ENCODE measurements at places on chromosomes 12 and 14.
A peak's percentile ranks its signal among the peaks of the same experiment; 100 is the strongest.

DNA sequence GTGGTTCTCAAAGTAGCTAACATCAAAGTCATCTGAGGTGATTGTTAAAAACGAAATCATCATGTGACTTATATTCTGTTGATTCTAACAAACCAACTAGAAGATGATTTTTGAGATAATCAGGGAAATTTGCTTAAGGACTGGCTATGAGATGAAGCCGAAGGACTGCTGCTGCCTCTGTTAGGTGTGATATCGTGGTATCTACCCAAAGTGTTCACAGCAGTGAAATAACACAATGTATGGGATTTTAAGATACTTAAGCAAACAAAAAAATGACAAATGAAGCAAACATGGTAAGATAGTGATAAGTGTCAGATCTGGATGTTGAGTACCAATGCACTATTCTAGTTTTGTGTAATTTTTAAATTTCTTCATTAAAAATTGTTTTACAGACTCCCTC, 59.1 kb downstream of the GXYLT1 start:
- DNase-seq, result no peak

GRCh38 chr14:101893759-101894158, 70.6 kb upstream of the DYNC1H1 start:
- no peak for DNase-seq

GRCh38 chr12:92614502-92614901, 88.3 kb upstream of the PLEKHG7 start:
- no peak for DNase-seq

DNA sequence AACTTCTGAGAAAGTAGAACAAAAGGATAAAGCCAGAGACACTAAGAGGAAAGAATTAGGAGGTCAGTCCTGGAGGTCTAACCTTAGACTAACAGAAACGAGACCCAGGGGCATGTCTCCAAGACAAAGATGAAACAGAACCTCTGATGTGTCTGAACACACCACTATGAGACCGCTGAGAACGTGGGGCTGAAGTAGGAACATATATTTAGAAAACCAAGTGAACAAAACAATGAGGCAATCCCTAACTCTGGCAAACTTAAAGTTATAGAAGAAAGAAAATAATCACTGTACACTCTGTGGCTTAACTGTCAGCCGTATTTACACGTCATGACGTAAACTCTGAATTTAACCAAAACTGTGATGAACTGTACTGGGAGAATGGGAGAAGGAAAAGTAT, 17.9 kb downstream of the KCTD10 start:
- peak; percentile 70 for DNase-seq

GRCh38 chr12:6082613-6083012, 41.9 kb downstream of the VWF start:
- DNase-seq, result no peak

DNA sequence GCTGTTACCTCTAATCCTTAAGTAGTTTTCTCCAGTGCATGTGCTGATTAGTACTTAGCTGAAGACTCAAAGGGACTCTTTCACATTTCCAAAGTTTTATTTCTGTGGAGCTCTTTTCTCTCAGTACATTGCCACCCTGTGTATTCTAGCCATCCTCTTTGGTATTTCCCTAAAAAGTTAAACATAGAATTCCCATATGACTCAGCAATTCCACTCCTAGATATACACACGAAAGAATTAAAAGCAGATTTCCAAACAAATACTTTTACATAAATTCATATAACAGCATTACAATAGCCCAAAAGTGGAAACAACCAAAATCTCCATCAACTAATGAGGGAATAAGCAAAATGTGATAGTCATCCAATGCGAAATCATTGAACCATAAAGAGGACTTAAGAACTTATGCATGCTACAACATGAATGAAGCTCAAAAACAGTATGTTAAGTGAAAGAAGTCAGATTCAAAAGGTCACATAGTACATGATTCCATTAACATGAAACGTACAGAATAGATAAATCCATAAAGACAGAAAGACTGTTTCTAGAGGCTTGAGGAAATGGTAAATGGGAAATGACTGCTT, 9.0 kb upstream of the NOVA1 start:
- no peak for DNase-seq

DNA sequence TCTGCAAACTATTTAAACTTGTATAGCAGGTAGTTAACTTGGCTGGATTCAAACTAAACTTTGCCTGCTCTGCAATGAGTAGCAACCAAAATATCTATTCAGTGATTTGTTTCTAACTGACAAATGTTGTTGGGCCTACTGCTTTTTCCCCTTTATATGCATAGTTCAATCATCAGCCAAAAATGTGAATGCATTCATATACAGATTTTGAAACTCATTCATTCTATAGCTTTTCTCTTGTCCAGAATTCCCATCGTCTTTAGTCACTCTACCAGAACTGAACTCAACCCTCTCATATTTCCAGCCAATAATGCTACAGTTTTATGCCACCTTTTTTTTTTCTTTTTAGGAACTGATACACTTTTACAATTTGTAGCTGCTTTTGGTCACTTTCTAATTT, 599.8 kb downstream of the RPL10L start:
- DNase-seq, result no peak

GRCh38 chr14:52060080-52060479, 8.8 kb downstream of the NID2 start:
- DNase-seq, result no peak

DNA sequence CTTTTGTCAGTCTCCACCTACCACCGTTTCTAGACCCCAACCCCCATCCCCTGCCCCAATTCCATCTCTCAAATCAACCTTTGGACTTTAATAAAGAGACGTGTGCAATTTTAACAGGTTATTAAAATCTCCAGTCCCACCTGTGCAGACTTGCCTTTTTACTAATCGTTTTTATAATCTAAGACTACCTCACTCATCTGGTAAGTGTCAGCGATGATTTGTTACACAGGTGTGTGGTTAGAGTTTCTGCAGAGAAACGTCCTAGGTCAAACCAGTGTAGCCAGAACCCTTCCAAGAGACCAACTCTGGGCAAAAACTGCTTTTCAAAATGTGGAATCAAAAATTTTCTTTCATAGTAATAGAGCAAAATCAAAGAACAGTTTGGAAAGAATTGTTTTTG, 60.4 kb upstream of the PELI2 start:
- DNase-seq, result no peak

GRCh38 chr12:46160101-46160980, 108.5 kb downstream of the SLC38A1 start:
- DNase-seq, result no peak

DNA sequence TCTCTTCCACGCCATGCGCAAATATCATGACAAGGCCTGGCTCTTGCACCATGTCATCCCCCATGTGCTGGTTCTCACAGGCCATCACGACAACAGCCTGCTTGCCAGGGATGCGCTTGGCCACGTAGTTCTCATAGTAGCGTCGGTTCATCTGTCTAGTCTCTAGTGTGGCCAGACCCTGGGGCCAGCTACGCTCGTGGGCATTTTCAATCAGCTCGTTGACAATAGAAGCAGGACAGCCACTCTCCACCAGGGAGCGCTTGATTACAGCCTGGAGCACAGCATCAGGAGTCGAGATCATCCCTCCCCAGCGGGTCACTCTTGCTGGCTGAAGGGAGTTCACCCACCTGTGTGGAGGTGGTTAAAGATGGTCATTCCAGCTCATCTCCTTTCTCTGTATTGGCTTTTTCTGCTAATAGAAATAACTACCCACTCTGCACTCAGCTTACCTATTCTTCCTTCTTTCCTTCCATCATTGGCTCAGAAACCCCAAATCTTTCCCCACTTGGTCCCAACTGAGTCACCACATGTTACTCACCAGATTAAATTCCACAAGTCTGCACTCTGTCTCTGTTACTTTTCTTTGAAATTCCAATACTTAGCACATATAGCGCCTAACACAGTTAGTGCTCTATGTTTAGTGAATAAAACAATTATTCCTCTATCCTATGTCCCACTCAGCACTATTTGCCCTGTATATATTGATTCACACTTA, 15.1 kb downstream of the RNF41 start:
- no peak for DNase-seq

- no peak for DNase-seq
Observed at GRCh38 chr12:32272465-32272864, 126.9 kb upstream of the FGD4 start.

DNA sequence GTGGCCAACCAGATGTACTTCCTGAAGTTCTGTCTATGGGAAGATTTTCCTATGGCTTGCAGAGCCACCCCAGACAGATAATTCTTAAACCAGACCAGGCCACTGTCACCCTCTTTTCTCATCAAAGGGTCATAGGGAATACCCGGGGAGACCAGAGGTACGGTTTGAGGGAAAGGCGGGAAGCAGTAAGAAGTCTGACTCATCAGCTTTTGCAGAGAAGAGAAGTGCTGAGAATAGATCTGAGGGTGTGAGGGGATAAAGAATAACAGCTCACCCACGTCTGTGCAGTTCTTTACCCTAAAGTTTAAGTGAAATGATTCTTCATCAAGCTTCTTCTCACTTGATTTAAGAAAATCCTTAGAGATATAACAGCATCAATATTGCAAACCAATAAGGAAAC, 21.3 kb upstream of the POC1B start:
- no peak for DNase-seq

DNA sequence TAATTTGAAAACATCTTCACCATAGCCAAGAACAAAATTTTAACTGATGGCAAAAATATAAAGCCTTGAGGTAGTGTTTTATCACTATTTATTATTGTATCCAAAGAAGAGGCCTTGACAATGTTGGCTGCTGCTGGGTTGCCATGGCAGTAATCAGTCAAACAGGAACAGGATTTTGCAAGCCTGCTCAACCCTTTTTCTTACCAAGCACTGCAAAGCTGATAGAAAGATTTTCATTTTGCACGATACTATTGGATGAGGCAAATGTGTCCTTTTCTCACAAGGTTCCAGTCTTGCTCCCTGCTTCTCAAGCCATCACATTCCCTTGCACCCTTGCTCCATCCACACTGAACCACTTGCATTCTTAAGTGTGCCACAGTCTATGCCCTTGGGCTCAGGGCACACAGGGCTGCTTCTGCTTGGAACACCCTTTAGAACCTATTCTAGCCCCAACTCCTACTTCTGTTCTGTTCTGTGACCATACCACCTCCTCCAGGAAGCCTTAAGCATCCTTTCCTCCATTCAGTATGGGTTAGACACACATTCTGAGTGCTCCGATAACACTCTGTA, 76.5 kb upstream of the AMIGO2 start:
- no peak for DNase-seq

DNA sequence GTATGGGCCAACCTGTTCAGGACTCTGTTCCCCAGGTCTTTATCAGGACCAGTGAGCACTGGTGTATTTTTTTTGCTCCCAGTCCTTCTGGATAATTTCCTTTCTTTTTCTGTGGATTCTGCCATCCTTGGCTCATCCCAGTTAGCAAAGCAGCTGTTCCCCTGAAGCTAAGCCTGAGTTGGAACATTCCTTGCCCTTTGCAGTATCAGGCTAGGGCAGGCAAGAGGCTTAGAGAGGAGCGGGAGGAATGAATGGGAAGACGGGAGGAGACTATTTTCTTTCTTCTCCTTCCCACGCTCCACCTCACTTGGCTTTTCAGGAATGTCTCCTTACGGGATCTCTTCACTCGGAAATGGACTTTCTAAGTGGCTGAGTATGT, 29.2 kb downstream of the ERG28 start:
- no peak for DNase-seq

DNA sequence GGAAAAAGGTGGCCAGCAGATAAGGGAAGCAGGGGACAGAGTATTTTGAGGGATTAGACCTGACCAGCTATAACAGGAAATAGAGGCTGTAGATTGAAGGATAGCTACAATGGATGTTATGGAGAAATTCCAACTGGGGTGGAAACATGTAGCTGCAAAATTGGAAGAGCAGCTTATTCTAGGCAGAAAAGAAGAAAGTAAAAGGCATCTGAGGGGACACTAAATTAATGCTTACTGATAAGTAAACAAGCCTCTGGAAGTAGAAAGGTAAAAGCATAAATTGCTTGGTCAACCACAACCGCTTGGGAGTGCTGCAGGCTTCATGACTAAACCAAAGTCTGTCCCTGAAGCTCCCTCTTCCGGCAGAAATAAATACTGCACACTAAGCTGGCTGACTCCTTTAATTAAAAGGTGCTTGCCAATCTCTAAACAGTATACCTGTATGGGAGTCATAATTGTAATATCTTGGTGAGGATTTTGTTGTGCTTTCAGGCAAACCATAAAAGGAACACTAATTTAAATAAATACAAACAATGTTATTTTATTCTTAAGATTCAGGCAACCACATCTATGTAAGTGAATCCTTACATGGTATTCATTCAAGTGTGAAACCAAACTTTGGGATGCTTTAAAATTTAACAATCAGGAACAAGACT, 7.7 kb downstream of the UBC start:
- DNase-seq, result peak; percentile 76

DNA sequence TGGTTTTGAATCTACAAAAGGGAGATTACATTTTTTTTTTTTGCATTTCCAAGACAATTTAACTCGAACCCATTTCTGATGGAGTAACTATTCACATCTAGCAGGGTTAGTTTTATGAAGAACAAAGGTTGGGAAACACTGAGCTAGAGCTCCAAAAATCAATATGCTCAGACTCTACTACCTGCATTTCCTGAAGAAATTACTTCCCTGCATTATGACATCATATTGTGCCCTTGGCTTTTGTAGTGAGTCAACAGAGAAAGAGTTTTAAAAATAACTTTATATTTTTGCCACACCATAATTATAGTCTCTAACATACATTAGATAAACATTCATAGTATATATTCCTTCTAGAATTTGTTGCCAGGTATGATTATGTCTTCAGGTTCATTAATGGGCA, 14.8 kb downstream of the GRIP1 start:
- no peak for DNase-seq

DNA sequence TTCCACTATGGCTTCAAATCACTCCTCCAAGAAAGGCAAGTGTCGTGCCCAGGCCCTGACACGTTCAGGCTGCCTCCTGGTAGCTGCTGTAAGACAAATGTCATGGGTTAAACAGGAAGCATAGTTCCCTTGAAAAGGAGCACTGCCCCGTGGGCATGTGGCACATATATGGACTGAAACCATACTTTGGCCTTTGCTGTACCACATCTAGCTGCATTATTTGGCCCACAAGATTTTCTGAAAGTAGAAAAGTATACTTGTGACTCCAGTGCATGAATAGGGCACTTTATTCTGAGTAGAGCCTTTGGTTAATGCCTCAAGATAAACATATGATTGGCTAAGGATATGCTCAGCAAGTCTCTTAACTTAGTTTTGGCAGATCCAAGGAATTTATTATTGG, 218.7 kb upstream of the EGLN3 start:
- no peak for DNase-seq

GRCh38 chr14:37013078-37013477, 159.3 kb downstream of the SLC25A21 start:
- no peak for DNase-seq

- DNase-seq, result no peak
Observed at GRCh38 chr12:26668847-26669246, 164.1 kb downstream of the ITPR2 start.
